ENCODE measurements at places on chromosomes 4 and X.

- no peak for DNase-seq
These were observed 88.4 kb upstream of the TLL1 start for GRCh38 chr4:165784672-165785071.

DNA sequence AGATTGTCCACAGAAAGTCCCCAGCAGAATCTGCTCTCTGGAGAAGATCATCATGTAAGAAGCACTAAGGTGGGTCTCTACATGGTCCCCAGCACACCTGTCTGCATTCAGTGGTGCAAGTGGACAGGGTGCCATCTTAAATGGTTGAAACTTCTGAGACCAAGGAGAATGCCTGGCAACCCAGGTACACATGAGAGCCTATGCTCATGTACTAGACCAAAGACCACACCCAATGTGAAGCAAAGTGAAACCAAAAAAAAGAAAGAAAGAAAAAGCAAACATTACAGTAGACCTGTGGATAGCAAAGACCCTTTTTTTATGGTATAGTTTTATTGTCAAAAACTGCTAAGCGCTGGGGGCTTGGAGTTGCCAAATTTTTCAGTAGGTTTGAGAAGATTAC lies 15.0 kb downstream of the CD40LG start:
- DNase-seq, result no peak

DNA sequence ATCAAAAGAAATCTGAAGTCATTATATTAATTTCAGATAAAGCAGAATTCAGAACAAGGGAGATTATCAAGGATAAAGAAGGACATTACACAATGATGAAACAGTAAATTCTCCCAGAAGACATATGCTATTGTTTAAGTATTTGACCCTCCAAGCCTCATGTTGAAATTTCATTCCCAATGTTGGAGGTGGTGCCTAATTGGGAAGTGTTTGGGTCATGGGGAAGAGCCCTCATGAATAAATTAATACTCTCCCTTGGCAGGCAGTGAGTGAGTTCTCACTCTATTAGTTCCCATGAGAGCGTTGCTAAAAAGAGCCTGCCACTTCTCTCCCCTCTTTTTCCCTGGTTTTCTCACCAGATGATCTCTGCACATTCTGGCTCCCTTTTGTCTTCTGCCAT lies 249.9 kb upstream of the GRIA3 start:
- no peak for DNase-seq

DNA sequence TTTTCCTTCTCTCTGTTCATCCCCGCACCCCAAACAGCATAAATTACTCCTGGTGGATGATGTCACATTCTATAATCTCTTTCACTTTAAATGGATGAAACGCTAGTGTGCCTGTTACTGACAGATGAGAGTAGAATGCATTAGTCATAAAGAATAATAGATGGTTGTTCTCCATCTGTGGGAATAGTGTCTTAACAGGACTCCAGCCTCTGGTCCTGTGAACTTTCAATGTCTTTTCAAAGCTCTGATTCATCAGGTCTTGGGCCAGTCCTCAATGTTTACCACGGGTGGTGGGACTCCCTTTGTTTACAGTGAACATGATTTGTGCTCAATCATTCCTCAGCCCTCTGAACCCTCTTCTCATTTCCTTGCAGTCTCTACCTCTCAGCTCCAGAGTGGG lies 182.6 kb downstream of the GABRB1 start:
- no peak for DNase-seq

DNA sequence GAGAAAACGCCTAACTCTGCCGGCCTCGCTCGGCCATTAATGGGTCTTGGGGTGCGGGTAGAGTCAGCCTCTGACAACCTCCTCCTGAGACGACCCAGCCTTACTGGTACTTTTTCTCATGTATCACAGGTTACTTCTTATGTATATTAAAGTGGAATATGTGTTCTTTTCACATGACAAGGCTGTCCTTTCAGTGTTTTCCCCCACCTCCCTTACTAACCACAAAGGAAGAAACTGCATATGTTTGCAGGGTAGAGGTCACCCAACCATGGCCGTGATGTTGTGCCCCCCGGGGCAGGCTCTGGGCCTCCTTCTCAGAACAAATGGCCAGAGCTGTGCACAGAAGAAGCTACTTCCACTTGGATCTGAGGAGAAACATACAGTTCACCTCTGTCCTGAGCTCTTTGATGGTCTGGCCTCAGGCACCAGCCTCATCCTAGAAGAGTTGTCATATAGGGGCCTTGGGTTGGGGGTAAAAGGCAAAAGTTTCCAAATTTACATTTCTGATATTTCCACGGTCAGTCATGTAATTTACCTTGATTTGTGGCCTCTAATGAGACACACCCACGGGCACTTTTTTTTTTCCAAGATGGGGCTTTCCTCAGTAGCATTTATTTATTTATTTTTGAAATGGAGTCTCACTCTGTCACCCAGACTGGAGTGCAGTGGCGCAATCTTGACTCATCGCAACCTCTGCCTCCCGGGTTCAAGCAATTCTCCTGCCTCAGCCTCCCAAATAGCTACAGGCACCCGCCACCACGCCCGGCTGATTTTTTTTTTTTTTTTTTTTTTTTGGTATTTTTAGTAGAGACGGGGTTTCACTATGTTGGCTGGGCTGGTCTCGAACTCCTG lies 1.9 kb downstream of the SOWAHD start:
- DNase-seq, result no peak

- DNase-seq, result no peak
These were observed 59.8 kb downstream of the ANOS1 start for GRCh38 chrX:8672176-8672575.

GRCh38 chr4:162366146-162366545 lies 202.3 kb upstream of the FSTL5 start:
- no peak for DNase-seq

GRCh38 chrX:147877726-147878125 lies 34.0 kb upstream of the FMR1 start:
- no peak for DNase-seq

- DNase-seq, result no peak
These were observed 19.7 kb upstream of the ACSL1 start for GRCh38 chr4:184845367-184846021.

Measured in NCI-H526 treated with DMSO at 0.1 percent for 48 hours (cell line).